ENCODE measurements at places on chromosomes 2 and 18.

GRCh38 chr2:85112906-85113625 is 20.1 kb upstream of the TCF7L1 start:
- DNase-seq: no peak

- DNase-seq: peak; percentile 86
These were observed 14.5 kb upstream of the LRPPRC start for GRCh38 chr2:44010266-44010665.

DNA sequence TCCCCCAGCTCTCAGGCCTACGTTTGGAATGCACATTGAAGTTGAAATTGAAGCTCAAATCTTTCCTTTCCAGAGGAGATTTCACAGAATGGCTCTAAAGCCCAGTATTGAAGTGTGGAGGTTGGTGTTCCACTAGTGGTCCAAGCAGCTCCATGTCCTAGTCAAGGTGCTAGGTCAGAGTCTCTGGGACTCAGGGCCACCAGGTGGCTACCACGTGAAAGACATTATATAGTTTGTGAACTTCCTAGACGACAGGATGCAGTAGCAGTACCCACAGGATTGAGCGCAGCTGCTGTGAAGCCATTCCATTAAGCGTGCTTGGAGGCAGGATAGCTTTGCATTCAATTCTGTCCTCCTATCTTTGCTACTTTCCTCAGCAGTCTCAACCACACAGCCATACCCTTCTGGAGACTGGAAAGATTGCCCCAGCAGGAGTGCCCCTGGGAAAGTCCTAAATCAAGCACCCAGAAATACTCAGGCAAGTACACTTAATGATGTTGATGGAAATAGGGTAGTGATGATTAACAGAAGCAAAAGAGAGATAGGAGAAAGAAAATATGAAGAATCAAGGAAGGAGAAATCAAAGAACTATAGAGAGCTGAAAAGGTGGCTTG is 4.7 kb upstream of the TGFA start:
- DNase-seq: no peak

DNA sequence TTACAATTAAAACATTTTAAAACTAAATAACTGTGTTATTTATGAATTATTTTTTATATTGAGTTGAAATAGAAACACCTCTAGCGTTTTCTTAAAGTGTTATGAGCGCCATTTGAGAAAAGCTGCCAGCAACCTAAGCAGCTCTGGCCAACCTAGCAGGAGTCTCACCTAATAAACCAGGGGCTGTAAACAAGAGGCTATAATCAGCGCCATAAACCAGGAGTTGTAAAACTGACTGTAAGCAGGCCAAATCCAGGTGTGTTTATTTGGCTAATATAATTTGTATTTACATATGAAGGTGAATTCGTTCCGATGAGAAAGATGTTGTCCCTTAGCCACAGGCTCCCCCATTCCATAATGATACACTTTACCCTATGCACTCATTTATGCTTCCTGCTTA is 34.7 kb downstream of the LRRTM1 start:
- no peak for DNase-seq

DNA sequence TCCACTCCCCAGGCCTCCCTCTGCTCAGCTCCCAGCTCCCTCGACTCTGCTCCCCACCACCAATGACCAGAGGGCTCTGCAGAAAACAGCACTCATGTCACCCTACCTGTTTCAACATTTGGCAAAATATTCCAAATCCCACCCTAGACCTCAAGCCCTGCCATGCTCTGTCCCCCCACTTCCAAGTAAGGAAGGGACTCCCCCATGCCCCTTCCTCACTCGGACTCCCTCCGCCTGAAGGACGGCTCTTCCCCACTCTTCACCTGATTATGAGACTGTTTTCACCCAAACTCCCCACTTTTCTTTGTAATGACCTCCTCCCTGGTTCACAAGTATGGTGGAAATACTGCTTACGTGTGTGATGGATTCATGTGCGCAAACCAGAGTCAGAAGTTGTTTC is 208.4 kb downstream of the MGAT5 start:
- DNase-seq: no peak

DNA sequence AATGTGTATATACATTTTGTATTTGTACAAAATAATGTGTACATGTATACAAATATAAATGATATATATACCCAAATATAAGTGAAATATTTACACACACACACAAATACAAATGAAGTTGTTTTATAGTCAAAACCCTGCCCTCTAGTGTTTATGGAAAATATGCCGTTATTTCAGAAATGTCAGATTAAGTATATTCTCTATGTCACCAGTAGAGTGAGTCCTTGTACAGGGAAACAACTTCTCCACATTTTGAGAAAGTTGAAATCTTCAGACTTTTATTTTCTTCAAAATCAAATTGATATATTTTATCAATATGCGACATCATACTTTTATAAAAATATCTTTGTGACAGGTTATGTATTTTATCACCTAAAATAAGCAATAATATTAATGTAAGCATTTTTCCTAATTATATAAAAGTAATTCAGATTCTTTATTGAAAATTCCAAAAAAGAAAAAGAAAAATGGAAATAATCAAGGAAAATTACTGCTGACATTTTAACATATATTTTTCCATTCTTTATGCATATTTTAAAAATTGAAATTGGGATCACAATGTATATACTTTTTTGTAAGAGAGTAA is 22.4 kb downstream of the ARL6IP6 start:
- DNase-seq: peak; percentile 54

GRCh38 chr2:223725494-223725893 is 111.9 kb downstream of the AP1S3 start:
- DNase-seq: no peak

GRCh38 chr2:216991563-216991962 is 131.7 kb upstream of the TNP1 start:
- DNase-seq: peak; percentile 36

GRCh38 chr2:25253153-25253626 is 84.8 kb upstream of the POMC start:
- DNase-seq: no peak

DNA sequence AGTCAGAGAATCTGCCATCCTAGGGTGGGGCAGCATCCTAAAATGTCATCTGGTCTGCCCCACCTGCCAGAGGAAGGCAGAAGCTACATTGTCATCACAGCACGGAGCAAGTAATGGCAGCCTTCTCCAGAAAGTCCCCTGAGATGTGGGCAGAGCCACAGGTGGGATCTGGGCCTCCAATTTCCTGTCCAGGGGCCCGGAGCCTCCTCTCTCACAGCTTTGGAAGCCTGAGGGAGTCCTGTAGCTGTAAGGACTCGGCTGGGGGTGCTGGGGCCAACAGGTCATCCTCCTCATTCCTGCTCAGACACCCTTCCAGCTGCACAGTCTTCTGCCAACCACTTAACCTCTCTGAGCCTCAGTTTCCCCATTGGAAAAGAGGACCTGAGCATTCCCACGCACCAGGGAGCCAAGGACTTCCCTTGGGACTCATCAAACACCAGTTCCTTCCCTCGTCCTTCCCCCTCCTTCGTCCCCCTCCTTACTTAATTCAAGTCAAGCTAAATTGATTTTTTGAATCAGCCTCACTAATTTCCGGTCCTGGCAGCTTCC is 48.6 kb upstream of the ID2 start:
- no peak for DNase-seq

GRCh38 chr2:181464966-181465365 is 7.8 kb downstream of the ITGA4 start:
- no peak for DNase-seq

DNA sequence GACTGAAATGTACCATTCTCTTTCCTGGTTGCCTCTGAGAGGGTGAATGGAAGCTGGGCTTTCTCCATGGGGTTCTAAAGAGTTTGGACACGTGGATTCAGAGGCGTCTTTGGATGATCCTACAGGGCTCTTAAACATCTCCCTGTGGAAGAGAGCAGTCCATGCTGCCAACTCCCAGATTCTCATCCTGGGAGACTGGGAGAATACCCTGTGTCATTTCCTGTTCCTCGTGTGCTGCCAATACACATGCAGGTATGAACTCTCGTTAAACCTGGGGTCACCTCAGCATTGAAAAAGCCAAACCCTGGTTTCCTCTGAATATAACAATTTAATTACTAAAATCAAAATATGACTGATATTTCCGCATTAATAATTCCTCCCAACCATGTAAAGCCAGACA is 73.3 kb upstream of the NT5C1B start:
- no peak for DNase-seq

DNA sequence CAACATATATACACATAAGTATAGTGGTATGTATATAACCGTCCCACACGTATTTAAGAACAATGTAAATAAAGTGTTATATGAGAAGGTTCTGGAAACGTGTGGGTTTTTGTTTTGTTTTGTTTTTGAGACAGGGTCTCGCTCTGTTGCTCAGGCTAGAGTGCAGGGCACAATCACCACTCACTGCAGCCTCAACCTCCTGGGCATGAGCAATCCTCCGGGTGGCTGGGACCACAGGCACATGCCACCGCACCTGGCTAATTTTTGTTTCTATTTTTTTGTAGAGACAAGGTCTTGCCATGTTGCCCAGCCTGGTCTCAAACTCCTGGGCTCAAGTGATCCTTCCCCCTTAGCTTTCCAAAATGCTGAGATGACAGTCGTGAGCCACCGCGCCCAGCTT is 6.2 kb downstream of the ADAM17 start:
- no peak for DNase-seq

- DNase-seq: no peak
These were observed 86.4 kb downstream of the GFPT1 start for GRCh38 chr2:69300650-69301049.

- DNase-seq: no peak
These were observed 43.6 kb downstream of the SCTR start for GRCh38 chr2:119480718-119481142.

- peak; percentile 22 for DNase-seq
These were observed 9.6 kb downstream of the SERPINB8 start for GRCh38 chr18:63979409-63979920.

DNA sequence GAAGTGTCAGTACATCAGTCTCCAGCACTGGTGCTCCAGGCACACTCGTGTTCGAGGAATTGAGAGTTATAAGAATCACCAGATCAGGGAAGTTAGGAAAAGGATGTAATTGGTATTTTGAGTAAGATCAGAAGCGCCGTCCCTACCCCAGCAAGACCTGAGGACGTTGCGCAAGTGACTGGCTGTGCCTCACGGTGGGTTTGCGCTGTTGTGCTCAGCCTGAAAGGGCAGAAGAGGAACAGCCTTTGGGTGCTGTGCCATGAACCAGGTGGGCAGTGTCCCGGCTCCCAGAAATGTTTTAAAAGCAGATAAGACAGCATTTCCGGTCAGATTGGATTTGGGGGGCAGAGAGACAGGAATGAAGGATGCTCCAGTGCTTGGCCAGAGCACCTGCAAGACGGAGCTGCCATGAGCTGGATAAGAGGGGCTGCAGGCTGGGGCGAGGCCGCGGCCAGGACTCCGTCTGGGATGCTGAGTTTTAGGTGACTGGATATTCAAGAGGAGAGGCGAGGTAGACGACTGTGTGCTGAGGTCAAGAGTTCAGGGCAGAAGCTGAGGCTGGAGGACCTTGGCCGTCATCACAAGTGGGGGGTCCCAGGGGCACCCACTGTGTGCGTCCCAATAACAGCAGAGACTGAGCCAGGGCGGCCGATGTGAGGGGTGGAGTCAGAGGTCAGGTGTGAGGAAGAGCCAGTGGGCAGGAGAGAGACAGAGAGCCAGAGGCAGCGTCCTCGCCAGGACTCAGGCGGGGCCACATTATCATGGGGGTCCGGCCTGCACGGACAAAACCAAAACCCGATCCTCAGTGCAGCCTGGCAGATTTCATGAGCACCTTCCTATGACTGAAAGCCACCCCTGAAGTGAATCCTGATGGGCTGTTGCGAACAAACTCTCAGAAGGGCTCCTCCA is 77.7 kb upstream of the ALKAL2 start:
- no peak for DNase-seq

GRCh38 chr18:79397247-79397829 is 1.6 kb downstream of the NFATC1 start:
- no peak for DNase-seq

DNA sequence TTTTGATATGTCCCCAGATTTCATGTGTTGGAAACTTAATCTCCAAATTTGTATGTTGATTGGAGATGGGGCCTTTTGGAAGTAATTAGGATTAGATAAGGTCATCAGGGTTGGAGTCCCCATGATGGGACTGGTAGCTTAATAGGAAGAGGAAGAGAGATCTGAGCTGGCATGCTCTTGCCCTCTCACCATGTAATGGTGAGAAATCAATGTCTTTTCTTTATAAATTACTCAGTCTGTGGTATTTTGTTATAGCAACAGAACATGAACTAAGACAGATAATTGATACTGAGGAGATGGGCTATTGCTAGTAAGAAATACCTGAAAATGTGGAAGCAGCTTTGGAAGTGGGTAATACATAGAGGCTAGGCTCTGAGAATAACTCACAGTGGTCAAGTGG is 48.0 kb downstream of the CDC42EP3 start:
- DNase-seq: no peak

DNA sequence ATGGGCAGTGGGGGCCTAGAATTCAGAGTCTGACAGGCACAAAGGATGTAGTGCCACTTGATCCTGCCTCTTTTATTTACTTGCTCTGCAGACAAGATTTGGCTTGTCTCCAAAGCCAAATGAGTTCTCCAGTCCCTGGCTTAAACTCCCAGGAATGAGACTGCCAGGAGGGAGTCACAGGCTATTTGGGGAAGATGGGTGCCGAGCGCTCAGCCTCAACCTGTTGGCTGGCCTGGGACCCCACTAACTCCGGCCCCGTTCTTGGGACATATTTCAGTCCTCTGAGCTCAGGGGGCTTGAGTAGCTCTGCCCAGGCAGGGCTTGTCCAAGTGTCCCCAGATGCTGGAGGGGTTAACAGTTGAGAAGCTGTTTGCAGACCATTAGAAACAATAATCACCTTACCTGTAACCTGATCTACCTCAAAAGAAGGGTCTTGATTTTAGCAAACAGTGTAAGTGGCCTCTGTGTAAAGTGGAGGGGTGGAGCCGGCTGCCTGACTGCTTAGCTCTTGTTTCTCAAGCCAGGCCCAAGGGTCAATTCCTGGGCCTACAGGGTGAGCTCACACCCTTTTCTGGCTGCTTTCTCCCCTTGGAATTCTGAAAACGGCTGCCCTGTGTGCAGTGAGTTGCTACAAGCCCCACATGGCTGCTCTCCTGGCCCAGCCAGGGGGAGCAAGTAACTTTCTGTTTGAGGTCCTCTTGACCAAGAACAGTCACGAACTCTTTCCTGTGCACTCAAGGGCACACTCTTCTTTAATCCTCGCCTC is 27.1 kb upstream of the FZD5 start:
- peak; percentile 95 for DNase-seq

- no peak for DNase-seq
These were observed 166.7 kb downstream of the TCF4 start for GRCh38 chr18:55421308-55421614.

- no peak for DNase-seq
These were observed 26.3 kb downstream of the TMEM163 start for GRCh38 chr2:134692499-134692898.

DNA sequence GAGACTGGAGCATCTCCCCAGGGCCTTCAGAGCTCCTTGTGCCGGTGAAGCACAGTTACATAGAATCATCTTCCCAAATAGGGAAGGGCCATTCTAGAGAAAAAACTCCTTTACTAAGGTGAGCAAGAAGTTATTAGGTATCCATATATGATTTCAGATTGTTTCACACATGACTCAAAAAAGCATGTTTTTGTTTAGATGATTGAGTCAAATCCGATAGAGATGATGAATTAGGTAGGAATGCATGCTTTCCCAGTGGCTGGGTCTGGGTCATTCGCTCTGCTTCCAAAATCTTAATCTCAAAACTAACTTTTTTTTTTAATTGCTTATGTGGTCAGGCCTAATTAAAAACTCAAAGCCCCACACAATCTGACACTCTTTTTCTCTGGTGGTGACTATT is 3.8 kb downstream of the NT5C1B start:
- no peak for DNase-seq
